ENCODE measurements at places on chromosomes 3 and 15.

- DNase-seq: no peak
Measured at GRCh38 chr3:37571269-37571668, 290.4 kb upstream of the CTDSPL start.

DNA sequence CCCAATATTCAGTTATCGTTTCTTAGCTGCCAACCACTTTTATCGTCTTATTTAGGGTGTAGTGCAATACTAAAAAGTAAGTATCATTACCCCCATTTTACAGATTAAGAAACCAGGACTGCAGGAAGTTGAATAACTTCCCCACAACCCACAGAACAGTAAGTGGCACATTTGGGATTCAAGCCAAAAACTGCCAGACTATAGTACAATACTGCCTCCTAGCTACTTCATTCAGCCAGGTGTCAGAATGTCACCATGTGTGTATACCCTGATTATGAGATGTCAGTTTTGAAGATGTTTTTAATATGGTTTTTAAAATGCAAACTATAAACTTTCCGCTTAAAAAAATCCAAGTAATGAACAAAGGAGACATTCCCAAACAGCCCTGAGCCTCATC, 74.2 kb upstream of the PROK2 start:
- no peak for DNase-seq

GRCh38 chr3:11136830-11137626, 17.3 kb upstream of the HRH1 start:
- DNase-seq: no peak

DNA sequence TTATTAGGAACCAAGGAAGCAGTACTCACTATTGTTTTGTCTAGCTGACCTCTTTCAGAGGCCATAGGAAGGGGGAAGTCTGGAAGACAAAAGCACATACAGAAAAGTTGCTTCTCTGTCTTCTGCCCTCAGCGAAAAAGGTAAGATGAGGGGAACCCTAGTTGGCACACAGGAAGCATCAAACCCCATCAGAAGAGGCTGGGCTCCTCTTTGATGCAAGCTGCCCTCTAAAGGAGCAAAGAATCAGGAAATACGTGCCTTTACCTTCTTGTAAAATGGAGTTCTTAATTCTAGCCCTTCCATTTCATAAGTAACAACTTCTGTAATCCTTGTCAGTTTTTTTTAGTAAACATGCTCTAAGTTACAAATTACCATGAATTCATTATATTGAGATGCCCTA, 12.5 kb downstream of the SPINK8 start:
- no peak for DNase-seq

DNA sequence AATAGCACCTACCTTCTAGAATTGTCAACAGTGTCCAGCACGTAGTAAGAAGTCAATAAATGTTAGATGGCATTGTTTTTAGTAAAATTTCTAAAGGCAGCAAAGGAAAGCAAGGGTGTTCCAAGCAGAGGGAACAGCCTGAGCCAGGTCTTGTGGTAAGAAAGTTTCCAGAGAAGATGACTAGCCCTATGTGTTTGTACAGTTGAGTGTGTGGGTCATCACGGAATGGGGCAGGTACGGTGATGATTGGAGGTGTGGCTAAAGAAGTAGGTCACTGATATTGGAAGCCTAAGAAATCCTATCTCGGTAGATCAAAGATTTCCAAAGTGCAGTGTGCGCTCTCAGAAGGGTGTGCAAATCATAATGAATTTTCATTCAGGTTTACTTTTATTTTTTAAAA, 94.2 kb upstream of the BCL6 start:
- DNase-seq: no peak

GRCh38 chr3:64300790-64301423, 75.6 kb upstream of the PRICKLE2 start:
- DNase-seq: no peak

GRCh38 chr15:25403771-25404170, 35.1 kb downstream of the UBE3A start:
- DNase-seq: no peak

- DNase-seq: no peak
Measured at GRCh38 chr15:67865766-67866165, 25.9 kb upstream of the RNU6-1 start.

GRCh38 chr15:64746356-64746755, 29.0 kb downstream of the RBPMS2 start:
- no peak for DNase-seq

DNA sequence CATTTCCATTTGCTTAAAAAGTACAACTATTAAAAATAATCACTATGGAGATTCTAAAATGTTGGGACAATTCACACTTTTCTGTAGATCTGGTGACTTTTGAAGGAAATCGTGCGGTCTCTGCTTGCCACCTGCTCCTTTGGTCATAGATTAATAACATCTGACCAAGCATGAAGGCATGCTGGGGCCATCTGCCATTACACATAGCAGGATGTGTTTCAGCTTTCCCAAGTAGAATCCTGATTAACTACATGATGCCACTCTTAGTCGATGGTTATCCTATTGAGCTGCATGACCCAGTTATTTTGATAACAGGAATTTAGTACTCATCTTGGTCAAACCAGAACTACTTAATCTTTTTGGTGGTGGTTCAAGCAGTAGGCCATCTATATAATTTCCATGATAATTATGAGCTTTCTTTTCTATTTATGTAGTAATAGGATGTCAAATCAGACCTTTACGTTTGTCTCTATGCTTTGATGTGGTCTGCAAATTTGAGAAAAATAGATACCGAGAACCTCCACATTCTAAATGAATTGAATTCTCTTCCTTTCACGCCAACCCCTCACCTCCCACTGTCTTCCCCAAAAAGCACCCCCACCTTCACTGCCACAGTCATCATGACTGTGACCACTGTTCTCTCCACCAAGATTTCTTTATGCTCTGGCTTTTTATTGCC, 158.1 kb downstream of the DIPK2A start:
- DNase-seq: peak; percentile 6

- DNase-seq: no peak
Measured at GRCh38 chr3:5431146-5431545, 243.6 kb downstream of the EDEM1 start.

DNA sequence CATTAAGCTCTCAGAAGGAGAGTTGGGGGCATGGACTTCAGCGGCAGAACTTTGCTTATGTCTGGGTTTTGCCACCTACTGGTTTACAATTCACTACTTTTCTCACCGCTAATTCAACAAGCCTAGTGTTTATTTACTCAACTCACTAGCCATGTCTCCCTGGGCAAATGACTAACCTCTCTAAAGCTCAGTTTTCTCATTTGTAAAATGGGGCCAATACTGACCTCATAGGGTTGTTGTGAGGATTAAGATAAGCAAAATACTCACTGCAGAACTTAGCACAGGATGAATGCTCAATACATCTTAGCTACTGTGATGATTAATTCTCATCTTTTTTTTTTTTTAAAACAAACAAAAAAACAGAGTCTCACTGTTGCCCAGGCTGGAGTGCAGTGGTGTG, 106.3 kb downstream of the CADPS start:
- no peak for DNase-seq

- DNase-seq: no peak
Measured at GRCh38 chr15:101506491-101506890, 17.0 kb upstream of the PCSK6 start.

DNA sequence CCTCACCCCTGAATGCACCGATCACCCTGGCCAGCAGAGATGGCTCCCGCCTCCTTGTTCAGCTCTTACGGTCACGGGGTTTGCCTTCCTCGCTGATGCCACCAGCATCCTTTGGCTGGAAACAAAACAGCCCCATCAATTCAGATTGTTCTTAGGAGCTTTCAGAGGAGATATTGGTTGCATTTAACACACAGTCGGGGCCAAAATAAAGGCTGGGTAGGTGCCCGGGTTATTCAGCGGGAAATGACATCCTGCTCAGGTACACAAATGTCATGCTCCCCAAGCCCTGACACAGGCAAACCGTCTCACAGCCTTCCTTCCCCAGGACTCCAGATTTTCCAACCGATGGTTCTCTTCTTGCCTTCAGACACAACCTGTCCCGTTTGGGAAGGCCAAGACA, 62.4 kb upstream of the MEF2A start:
- DNase-seq: no peak

- DNase-seq: no peak
Measured at GRCh38 chr3:59411694-59412093, 361.9 kb upstream of the CFAP20DC start.

DNA sequence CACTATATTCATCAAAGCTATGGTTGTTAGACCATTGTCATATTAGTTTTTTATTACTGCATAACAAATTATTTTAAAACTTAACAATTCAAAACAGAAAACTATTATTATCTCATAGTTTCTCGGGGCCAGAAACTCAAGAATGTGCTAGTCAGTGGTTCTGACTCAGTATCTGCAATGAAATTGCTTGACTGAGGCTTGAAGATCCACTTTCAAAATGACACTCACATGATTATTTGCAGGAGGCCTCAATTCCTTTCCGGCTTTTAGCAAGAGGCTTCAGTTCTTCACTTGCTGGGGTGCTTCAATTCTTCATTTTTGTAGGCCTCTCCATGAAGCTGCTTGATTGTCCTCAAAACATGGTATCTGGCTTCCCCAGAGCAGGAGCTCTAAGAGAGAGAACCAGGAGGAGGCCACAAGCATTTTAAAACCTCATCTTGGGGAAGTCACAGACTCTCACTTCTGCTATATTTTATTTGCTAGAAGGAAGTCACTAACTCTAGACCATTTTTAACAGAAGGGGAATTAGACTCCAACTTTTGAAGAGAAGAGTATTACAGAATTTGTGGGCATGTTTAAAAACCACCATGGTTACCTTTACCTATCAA, 383.7 kb downstream of the MFSD1 start:
- no peak for DNase-seq

- DNase-seq: no peak
Measured at GRCh38 chr15:91919014-91919534, 65.6 kb downstream of the SLCO3A1 start.

- no peak for DNase-seq
Measured at GRCh38 chr3:135755330-135756105, 210.0 kb upstream of the PPP2R3A start.

DNA sequence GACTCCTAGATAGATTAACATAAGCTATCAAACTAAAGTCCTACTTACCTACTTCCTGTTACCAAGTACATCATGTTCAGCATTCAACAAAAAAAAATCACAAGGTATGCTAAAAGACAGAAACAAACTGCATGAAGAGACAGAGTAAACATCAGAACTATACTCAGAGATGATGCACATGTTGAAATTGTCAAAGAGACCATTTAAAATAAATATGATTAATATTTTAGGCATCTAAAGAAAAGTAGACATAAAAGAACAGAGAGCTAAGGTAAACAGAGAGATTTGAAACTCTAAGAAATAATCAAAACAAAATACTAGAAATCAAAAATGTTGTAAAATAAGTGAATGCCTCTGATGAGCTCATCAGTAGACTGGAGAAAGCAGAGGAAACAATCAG, 224.8 kb upstream of the STAC start:
- DNase-seq: no peak

- DNase-seq: no peak
Measured at GRCh38 chr15:37767841-37768455, 166.5 kb upstream of the TMCO5A start.

DNA sequence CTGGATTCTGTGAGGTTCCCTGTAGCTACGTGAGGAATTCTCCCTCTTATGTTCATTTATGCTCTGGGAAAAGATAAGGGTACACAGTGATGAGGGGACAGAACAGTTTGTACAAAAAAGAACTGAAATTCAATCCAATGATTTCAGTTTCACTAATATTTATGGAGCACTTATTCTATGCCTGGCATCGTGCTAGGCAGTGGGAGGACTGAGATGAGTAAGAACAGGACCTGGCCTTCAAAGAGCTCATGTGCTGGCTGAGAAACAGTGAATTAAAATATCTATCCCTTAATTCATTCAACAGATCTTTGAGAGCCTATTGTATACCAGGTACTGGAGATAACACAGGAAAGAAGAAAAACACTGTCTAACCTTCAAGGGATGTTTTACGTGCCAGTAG, 22.2 kb downstream of the SSR3 start:
- no peak for DNase-seq

DNA sequence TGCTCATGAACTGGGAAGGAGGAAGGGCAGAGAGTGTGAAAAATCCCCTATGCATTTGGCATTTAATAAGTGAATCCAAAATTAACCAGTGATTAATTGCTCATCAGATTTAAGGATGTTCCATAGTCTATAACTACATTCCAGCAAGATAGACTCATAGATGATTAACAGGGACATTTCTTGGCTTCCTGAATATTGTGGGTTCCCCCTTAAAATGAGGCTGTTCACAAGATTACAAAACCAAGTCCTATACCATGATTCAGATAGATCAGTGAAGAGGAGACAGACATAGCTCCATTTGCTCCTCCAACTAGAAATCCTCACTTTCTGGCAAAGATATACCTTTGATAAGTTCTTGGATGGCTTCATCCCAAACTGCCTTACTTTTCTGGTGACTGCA, 15.4 kb downstream of the RASGRP1 start:
- no peak for DNase-seq

DNA sequence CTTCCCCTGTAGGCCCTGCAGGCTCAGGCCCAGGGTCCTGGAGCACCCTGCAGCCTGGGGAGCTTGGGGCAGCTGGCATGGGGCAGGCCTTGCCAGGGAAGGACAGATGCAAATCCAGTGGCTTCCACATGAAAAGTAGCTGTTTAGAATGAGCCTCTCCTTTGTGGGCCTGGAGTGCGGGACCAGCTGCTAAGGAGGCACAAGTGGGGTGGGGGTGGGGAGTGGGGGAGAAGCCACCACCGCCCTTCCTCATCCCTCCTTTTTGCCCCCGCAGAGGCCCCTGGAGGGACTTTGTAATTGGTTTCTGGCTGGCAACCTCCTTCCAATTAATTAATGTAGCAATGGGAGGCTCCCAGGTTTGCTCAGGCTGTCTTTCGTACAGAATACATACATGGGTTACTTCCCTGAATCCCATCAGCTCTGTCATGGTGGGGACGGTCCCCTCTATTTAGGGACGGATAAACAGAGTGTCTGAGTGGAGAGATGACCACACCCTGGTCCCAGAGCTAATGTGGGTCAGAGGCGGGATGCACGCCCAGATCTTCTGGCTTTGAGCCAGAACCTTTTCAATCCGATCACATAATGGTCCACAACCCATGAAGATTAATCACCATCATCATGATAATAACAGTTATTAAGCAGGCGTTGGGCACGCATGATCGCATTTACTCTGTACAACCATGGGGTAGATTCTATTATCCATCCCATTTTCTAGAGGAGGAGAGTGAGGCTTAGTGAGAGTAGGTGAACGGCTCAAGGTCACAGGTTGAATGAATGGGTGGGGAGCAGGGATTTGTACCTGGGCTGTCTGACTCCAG, 6.2 kb downstream of the CORO2B start:
- no peak for DNase-seq

- DNase-seq: no peak
Measured at GRCh38 chr3:128585974-128586373, 64.6 kb downstream of the RPN1 start.

- DNase-seq: no peak
Measured at GRCh38 chr3:72661115-72661457, 187.2 kb downstream of the SHQ1 start.

- no peak for DNase-seq
Measured at GRCh38 chr15:62512904-62513303, 347.8 kb upstream of the C2CD4B start.

DNA sequence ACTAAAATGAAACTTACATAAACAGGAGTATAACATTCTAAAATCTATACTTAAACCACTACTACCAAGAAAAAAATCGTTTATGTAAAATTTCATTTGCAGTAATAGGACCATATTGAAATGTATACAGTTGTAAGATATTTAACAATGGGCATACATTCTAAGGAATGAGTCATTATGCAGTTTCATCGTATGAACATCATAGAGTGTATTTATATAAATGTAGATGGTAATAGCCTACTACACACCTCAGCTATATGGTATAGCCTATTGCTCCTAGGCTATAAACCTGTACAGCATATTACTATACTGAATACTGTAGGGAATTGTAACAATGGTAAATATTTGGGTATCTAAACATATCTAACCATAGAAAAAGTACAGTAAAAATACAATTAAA, 79.5 kb downstream of the DPH6 start:
- no peak for DNase-seq

All from stimulated activated CD4-positive, alpha-beta T cell treated with anti-CD3 and anti-CD28 coated beads, Interleukin-2, amount 100 ng/mL, for 48 hours (primary cell).